Muscle of leg (tissue), 16 donors: ENCODE measurements at places on chromosomes 2 and 18. TPM values are rescaled to one million over a fixed set of nuclear protein-coding genes. Genes with fewer than 3 reads are reported as not detected.

GATA6 gene
- total RNA-seq, result 1.4 TPM

GPR55 gene
- not detected for total RNA-seq

DNA sequence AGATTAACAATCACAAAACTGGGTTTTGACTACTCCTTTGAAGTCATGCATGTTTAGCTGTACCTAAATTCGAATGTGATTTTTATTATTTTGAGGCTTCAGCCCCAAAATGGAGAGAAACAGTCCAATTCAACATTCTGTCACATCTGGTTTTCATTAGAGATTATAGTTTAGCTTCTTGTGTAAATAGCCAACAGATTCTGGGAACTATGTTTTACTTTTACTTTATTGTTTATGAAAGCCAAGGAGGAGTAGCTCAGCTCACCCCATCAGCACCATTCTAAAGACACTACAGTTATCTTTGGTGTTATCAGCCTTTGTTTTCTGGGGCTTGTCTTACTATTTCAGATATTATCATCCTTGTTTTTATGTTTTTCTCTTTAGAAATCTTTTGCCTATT is 465.0 kb upstream of the CWC22 start:
- peak; percentile 91 for DNase-seq

GRCh38 chr2:42722320-42723190 is 41.4 kb downstream of the OXER1 start:
- peak; percentile 61 for DNase-seq
